Stimulated activated CD4-positive, alpha-beta T cell treated with anti-CD3 and anti-CD28 coated beads, Interleukin-15, amount 100 ng/mL, for 1 hour (primary cell): ENCODE measurements at places on chromosomes 4 and X.

DNA sequence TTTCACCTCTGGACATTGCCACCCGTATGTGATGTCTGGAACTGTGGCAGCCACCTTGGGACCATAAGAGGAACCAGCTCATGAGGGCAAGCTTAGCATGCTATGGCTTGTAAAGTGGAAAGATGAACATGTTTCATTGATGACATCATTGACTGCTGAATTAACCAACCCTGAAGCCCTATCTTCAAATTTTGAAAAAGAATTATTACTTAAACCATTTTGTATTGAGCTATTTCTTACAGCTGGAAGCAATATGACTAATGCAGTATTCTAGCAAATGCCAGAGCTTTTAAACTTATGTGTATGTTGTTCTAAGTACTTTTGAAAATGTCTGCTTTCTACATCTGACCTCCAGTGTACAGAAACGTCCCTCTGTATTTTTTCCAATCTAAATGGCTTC is 18.1 kb downstream of the GUCY2F start:
- DNase-seq, result no peak

DNA sequence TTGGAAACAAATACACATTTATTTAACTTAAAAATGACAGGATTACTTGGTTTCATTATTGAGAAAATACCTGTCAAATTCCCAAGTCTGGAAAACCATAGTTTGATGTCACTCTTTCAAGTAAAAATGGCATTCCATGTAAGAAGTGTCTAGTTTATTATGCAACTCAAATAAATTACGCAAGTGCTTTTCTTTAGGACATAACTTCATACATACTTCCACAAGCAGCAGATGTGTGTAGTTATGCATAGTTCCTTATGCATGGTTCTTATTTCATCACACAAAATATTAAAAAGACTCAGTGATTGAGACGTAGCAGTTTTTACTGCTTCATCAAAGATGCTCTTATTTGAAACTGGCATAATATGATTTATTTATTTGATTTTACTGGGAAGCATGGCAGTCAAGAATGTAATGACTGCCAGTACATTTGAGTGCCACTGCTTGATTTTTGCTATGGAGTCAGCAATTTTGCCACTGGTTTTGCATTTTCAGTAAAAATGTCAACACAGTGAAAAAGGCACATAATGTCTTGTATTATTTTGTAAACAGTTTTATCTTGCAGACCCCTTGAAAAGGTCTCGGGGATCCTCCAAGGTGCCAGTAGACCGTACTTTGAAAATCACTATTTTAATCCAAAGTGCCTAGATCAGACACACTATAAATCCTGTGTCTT is 62.1 kb downstream of the CLCN3 start:
- DNase-seq, result no peak

- no peak for DNase-seq
Measured at GRCh38 chr4:101693842-101694398, 96.6 kb upstream of the BANK1 start.

DNA sequence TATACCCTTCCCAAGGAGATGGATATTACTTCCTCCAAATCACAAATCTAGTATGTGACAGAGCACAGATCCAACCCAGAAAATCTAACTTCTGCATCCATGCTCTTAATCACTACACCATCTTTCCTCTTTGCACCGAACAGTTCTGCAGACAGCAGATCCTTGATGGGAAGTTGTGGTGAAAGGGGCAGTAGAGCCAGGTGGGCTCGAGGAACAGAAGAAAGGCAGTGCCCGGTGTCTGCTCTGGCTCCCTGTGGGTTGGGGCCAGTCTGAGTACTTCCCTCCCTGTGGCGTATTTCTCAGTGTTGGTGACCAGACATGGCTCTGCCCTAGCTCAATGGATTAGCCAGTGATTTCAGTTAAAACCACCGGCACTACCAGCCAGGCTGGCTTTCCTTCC is 15.3 kb downstream of the HOPX start:
- no peak for DNase-seq

GRCh38 chrX:2450681-2451080 is 50.1 kb downstream of the DHRSX start:
- DNase-seq, result no peak

DNA sequence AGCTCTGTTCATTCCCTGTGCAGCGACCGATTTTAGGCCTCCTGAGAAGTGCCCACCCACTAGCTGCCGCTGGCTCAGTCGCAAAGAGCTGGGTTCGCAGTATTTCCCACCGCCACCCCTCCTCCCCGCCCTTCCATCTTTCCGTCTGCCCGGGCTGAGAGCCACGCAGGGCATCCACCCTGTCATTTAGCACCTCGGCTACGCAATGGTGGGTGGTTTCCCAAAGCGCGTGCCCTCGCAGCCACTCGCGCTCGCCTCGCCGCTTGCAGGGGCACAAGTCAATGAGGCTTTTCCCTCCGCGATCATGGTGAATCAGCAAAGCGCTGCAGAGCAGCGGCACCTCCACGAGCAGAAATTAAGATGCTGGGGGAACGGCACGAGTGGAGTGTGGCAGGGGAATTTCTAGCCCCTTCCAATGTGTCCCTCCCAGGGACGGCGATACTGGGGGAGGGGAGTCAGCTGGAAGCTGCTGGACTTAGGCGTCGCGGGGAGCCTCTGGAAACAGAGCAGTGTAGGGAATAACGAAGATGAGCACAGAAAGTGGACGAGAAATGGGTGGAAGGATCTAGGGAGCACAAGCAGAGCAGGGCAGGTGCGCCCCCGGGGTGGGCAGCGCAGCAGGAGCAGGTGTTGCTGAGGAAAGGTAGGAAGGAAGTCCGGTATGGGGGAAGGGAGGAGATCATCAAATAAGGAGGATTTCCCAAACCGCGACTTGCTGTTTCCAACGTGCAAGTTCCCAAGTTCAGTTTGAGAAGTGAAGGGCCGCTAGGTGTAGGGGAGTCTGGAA is 2.4 kb upstream of the PTCHD1 start:
- DNase-seq, result no peak

- no peak for DNase-seq
Measured at GRCh38 chrX:79365591-79365990, 1.5 kb downstream of the ITM2A start.

DNA sequence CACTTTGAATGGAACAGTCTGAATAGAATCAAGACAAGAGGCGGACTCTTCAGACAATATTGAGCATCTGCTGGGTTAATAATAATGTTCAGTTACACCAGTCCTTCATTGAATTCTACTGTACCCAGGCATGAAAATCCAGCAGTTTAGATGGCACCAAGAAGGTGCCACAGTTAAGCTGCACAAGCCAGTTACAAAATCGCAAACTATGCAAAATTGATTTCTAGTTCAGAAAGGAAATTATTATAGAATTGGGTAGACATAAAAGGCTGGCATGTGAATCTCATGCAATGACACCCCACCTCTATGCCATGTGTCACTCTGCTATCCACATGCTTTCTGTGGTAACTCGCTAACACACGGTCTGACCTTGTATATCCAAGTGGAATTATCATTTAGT is 105.8 kb upstream of the VCX3A start:
- no peak for DNase-seq

DNA sequence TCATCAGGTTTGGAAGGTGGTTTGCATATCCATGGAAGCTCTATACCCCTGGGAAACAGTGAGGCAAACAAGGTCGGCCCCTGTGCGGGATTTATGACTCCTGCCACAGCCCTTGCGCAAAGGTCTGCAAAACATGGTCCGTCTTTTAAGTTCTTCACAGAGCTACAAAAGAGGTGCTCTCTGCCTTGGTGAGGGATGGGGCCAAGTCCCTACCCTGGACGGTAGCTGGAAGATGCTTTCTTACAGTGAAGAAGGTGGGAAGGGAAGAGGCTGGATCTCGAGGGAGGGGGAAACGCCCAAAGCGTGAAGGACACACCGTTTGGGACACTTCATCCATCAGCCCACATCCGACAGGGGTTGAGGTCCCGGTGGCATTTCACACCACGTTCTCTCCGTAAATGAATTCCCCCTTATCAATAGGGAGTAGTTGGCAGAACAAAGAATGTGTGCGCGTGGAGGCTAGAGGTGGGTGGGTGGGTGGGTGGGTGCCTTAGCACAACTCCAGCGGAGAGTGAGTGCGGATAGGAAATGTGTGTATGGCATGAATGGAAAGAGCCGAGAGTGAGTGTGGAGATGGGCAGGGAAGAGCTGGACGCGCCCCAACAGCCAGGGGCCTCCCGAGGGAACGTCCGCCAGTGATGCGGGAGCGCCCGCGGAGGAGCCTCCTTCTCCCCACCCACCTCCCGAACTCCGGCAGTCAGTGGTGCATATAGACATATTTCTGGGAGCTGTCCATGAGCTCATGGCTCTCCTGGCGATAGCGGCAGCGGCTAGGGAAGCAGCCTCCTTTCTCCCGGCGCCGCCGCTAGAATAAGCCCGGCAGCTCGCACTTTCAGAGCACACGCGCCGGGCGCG is 68.3 kb downstream of the LARP7 start:
- DNase-seq, result no peak

- no peak for DNase-seq
Measured at GRCh38 chr4:108651014-108651791, 804 bp downstream of the OSTC start.

- DNase-seq, result no peak
Measured at GRCh38 chrX:18927558-18927957, 56.4 kb downstream of the PHKA2 start.

- DNase-seq, result no peak
Measured at GRCh38 chr4:66045913-66046312, 375.6 kb upstream of the EPHA5 start.

- DNase-seq, result no peak
Measured at GRCh38 chr4:100828364-100828763, 310.5 kb upstream of the EMCN start.

GRCh38 chrX:28876408-28876807 is 289.2 kb downstream of the IL1RAPL1 start:
- DNase-seq, result no peak

GRCh38 chrX:150303386-150304097 is 59.6 kb upstream of the MAMLD1 start:
- DNase-seq, result no peak

DNA sequence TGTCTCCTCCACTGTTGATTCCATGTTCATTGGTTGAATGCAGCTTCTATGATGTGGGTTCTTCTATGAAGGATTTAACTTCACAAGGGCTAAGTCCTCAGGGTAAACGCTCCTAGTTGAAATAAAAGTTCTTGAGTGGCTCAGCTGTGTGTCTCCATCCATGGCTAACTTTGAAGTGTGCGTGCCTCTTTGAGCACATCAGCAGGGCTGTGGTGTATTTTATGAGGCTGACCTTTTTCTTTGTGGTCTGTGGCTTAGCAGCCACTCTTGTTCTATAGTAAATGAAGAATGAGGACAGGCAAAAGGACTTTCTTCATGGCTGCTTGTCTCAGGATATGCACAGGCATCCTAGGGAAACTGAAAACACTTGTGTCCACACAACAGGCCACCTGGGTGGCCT is 88.5 kb downstream of the KIT start:
- DNase-seq, result no peak

GRCh38 chr4:184422378-184422777 is 52.0 kb downstream of the IRF2 start:
- DNase-seq, result no peak

- peak; percentile 77 for DNase-seq
Measured at GRCh38 chrX:130060122-130061069, 49.9 kb downstream of the ELF4 start.

DNA sequence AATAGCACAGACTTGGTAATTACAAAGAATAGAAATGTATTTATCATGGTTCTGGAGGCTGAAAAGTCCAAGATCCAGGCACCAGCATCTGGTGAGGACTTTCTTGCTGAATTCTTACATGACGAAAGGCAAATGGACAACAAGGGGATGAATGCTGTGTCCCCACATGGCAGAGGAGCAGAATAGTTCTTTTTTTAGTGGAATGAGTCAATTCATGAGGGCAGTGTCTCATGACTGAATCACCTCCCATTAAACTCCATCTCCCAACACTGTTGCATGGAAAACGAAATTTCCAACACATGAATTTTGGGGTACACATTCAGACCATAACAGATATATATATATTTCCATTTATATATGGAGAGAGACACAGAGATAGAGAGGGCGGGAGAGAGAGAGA is 628.3 kb downstream of the TRIML1 start:
- no peak for DNase-seq

DNA sequence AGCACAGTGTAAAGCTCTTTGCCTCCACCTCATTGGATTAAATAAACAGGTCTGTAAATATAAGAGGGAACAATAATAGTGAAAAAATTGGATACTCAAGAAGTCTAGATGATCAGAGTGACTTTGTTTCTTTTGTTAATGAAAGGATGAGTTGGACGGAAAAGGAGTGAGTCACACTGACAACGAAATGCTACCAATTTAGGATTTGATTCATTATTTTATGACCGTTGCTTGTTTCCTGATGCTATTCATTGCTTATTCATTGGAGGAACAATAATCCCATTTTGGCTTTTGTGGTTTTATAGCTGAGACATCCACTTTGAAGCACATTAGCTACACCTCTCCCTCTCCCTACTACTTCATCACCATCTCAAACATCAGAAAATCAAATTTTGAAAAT is 74.4 kb upstream of the DYNLT3 start:
- no peak for DNase-seq

GRCh38 chrX:21528076-21528475 is 130.1 kb downstream of the KLHL34 start:
- no peak for DNase-seq

DNA sequence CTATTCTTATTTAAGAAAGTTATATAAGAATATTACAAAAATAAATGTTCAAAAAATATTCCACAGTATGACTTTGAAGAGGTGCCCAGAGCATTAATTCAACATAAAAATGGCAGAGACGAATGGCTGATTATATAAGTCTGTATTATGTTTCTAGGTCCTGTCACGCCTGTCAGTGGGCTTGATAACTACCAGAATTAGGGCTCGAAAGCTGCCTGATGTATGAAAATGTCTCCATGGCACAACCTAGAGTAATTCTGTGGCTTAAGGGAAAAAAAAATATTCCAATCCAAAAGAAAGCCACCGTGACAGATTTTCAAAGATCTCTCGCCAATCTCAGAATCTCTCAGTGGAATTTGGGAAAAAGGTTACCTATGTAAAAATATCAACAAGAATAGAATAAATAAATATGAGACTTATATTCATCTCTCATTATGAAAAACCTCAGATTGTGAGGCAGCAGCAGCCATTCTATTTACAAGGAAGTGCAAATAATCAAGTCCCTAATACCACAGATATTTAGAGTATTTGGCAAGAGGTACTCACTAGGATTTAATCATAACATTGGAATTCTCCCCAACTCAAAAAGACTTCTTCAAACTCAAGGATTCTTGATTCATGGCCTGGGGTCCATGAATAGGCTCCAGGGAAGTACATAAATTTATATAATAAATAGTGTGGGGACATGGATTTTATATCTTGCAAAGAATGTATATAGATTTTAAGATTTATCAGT is 489.1 kb upstream of the INTU start:
- no peak for DNase-seq

GRCh38 chr4:175459571-175459970 is 352.5 kb downstream of the GPM6A start:
- DNase-seq, result no peak
